Natural killer cell (primary cell): ENCODE measurements at places on chromosomes 4 and X. TPM values are rescaled to one million over a fixed set of nuclear protein-coding genes. Genes with fewer than 3 reads are reported as not detected.

DNA sequence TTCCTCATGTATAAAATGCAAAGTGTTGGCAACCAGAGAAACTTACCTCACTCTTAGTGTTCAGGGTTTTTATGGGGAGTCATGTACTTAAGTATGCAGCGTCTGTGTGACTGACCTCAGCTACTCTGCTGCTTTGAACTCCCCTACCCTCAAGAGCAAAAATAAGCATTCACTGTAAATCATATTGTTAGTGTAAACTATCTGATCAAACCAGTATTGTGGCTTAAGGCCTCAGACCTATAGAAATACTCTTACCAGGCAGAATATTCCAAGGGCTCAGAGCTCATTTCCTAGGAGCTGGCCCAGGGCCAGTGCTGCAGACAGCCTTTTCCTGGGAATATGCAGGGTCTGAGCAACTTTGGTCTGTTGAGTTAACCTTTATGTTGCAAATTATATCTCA is 453.1 kb downstream of the CCSER1 start:
- no peak for DNase-seq
- H3K4me3 ChIP-seq: no peak overlapping the region
- H3K27ac ChIP-seq: no peak overlapping the region

DNA sequence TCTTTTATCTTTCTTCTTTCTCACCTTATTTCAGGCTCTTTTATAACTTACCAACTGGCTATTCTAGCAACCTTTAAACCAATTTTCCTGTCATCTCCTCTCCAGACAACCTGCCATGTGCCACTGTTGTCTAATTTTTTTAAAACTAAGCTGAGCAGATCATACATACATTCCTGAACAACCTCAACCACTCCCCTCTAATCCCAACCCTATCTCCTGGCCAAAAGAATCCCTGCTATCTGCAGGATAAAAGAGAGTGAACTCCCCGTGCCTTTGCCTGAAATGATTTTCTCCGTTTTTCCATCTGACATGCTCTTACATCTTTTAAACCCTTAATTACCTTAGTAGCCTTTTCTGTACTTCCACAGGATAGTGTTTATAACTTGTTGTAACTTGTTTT is 35.5 kb downstream of the DCUN1D4 start:
- no peak overlapping the region for H3K27ac ChIP-seq
- no peaks in the 10 kb centered on the region for H3K4me1 ChIP-seq
- H3K27me3 ChIP-seq: no peaks in the 10 kb centered on the region

DNA sequence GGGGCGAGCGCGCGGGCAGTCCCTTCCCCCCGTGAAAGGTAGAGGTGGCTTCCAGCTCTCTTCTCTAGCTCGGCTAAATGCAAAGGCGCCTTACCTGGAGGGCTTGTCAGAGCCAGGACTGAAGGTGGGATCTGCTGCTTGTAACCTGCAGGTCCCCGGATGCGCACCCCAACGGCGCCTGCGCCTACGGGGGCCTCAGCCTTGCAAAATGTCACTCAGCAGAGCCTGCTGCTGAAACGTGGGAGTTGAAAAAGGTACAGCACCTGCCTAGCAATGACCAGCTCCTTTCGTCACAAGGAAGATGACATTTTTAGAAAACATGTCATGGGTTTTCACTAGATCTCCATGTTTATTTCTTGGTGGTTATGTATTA is 583 bp downstream of the ABHD18 start:
- H3K36me3 ChIP-seq: no peaks in the 10 kb centered on the region
- peaks cover 16% of the 10 kb centered on the region for H3K4me1 ChIP-seq
- peak overlapping the region; percentile 85 for H3K4me3 ChIP-seq
- peak; percentile 81 for DNase-seq
- H3K27me3 ChIP-seq: no peaks in the 10 kb centered on the region
- peak overlapping the region; percentile 87 for H3K27ac ChIP-seq

GRCh38 chr4:25439918-25440477 is 62.9 kb downstream of the ANAPC4 start:
- no peak overlapping the region for H3K4me3 ChIP-seq
- H3K4me1 ChIP-seq: no peaks in the 10 kb centered on the region
- DNase-seq: peak; percentile 19
- no peaks in the 10 kb centered on the region for H3K27me3 ChIP-seq
- no peaks in the 10 kb centered on the region for H3K36me3 ChIP-seq

GLUD2 gene
- total RNA-seq: 0.16 TPM

ANKRD50 gene
- total RNA-seq: 0.82 TPM

CXCL8 gene
- 460 TPM for total RNA-seq
